Nucleus accumbens (tissue), 56 donors: ENCODE measurements at places on chromosomes 3 and 15.

DNA sequence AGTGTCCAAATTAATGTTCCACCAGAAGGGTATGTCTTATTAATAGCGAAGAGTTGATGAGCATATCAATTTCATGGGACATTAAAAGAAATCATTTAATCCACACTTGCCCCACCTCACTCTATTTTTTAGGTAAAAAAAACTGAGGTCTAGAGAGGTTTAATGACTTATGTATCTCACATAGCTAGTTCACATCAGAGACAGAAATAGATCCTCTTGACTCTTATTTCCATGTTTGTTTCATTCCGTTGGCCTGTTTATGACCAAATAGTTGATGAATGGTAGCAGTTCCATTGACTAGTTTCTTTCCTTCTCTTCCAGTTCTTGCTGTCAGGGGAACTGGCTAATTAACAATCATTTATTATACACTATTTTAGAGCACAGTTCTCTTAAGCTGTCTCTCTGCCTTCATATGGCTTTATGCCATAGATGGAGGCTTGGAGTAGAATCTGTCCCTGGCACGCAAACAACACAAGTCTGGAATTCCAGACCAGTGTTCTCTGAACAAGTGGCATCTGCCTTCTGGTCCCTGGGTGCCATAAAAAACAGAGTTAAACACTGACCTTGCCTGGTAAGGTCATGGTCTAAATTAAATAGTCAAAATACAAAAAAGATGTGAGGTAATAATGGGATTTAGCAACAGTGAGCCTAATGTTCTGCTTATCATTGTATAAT, 220.0 kb upstream of the CGNL1 start:
- no peak for DNase-seq

DNA sequence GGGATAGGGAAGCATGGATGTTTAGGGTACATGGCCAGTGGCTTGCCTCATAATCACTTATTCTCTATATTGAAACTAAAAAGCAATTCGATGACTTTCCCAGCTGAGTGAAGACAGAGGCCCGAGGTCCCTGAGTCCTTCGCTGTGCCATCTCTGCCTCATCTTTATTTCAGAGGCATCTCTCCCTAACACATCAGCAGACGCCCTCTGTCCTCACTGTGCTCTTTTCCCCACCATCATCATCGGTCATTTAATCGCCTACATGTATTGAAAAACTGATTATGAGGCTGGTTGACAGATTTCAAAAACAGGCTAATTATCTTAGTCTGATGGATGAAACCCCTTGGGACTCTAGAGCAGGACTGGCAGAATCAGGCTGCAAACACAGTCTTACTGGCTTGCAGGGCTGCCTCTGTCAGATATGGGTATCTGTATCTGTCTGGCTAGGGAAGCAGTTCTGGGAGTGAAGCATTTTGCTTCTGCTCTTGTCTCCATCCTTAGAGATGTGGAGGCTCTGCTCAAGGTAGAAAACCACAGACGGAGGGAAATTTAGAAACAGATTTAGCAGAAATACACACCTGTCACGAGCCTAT, 291.0 kb upstream of the CHRM5 start:
- no peak for DNase-seq

- DNase-seq = peak; percentile 28
These were observed 8.6 kb upstream of the SRP14 start for GRCh38 chr15:40047415-40048210.

- DNase-seq = no peak
These were observed 156.2 kb downstream of the CLSTN2 start for GRCh38 chr3:140091143-140091542.

GRCh38 chr3:5160940-5161858, 26.3 kb upstream of the EDEM1 start:
- no peak for DNase-seq

GRCh38 chr3:110343945-110344344, 727.7 kb upstream of the NECTIN3 start:
- DNase-seq = no peak

GRCh38 chr15:31352911-31353811, 26.5 kb downstream of the KLF13 start:
- peak; percentile 68 for DNase-seq

GRCh38 chr3:140848666-140849065, 93.0 kb upstream of the SLC25A36 start:
- DNase-seq = no peak

- peak; percentile 72 for DNase-seq
These were observed 130.0 kb upstream of the TJP1 start for GRCh38 chr15:29952225-29952624.

GRCh38 chr3:132596816-132597433, at the start of gene ACKR4:
TSS of gene ACKR4 (plus strand) at chr3:132597270. CDS start at chr3:132600398, 3,128 bp downstream.
- DNase-seq = no peak

- DNase-seq = no peak
These were observed 190.8 kb downstream of the ZNF621 start for GRCh38 chr3:40715551-40715950.

DNA sequence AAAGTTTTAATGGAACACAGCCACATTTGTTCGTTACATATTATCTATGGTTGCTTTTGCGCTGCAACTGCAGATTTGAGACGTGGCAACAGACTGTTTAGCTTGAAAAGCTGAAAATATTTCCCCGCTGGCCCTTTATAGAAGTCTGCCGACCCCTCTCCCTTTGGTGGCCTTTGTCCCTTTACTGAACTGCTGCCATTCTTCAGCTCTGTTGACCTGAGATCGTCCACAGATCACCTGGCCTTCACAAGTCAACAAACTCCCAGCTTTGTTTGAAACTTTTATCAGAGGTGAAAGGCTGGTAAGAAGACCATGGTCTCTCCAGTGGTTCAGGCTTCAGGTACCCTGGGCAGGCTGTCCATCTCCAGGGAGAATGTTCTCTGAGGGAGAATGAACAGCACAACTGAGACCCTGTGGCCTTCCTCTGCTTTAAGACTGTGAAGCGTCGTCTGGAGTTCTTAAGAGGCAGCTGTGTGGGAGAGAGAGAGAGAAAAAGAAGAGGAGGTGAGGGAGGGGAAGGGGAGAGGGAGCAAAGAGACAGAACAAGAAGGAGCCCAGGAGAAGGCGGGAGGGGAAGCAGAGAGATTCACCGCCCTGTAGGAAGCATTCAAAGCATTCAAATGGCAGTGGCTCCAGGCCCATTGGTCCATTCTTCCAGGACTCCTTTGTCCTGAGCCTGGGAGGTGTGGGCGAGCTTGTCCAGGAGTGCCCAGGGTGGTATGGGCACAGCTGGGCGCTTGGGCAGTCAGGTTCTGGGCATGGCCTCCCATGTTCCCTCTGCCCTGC, 53.7 kb upstream of the INSYN1 start:
- DNase-seq = no peak

GRCh38 chr15:37218351-37218916, 118.1 kb upstream of the MEIS2 start:
- no peak for DNase-seq

GRCh38 chr15:29693225-29693624, 129.0 kb downstream of the TJP1 start:
- DNase-seq = no peak

- DNase-seq = no peak
These were observed 25.6 kb downstream of the APBA2 start for GRCh38 chr15:28911310-28911931.

GRCh38 chr3:46656778-46657556, 36.5 kb downstream of the ALS2CL start:
- no peak for DNase-seq

GRCh38 chr3:42228796-42229195, 37.2 kb downstream of the CCK start:
- no peak for DNase-seq

DNA sequence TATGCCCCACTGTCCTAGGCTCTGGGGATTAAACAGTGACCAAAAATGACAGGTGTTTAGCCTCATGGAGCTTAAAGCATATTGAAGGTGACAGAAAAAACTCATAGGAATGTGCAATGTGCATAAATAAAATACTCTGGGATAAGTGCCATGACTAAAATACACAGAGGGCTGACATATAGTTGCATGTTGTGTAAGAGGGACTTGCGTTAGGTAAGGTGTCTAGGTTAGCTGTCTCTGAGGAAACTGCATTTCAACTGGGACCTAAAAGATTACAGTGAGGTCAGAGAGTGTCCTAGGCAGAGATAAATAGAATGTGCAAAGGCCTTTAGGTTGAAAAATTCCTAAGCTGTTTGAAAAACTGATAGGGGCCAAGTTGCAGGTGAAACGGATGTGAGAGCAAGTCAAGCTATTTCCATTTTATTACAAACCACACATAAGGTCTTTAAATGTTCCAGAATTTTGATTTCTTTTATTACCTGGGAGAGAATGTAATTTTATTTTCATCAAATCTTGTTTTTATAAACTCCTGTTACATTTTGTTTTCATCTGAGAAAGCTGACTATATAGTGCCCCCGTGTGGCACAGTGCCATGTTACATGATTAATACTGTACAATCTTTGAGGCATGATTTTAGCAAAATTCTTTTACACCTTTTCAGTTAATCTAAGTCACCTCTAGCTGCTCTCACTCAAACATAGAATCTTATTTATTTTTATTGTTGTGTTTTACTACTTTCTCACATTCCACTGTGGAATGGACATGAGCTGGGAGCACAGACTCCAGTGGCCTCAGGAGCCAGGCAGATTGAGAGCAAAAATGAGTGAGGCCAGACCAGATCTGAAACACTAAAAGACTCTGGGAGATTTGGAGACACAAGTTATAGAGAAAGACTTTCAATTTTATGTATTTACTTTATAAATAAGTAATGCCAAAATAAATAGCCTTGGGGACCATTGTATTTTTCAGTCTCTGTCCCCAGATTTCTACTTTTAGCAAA, 259.6 kb upstream of the ZNF717 start:
- DNase-seq = no peak

DNA sequence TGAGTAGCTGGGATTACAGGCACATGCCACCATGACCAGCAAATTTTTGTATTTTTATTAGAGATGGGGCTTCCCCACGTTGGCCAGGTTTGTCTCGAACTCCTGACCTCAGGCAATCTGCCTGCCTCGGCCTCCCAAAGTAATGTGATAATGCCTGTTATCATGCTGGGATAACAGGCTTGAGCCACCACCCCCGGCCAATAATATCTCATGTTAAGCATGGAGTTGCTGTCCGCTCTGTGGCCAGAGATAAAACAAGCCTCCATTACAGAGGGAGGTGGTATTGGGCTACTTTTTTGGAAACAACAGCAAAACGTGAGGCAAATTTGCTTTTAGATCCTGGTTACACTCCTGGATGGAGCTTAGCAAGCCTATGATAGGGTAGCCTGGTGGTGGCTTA, 32.9 kb upstream of the ALG1L2 start:
- no peak for DNase-seq

DNA sequence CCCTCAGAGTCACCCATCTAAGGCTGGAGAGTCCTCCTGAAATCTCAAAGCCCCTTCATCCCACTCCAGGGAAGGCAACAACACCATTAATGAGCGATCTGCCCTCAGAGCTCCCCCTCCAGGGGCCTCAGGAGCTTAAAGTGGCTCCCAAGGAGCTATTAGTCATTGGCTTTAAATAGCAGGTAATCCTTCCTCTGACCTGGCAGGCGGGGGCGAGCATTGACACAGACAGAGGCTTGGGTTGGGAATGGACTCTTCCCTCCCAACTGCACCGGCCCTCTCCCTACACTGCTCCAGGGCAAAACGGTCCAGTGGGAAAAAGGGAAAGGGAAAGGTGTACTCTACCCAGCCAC, 1.4 kb downstream of the MFGE8 start:
- DNase-seq = no peak

- DNase-seq = no peak
These were observed 9.8 kb downstream of the DZIP1L start for GRCh38 chr3:138105598-138105997.

DNA sequence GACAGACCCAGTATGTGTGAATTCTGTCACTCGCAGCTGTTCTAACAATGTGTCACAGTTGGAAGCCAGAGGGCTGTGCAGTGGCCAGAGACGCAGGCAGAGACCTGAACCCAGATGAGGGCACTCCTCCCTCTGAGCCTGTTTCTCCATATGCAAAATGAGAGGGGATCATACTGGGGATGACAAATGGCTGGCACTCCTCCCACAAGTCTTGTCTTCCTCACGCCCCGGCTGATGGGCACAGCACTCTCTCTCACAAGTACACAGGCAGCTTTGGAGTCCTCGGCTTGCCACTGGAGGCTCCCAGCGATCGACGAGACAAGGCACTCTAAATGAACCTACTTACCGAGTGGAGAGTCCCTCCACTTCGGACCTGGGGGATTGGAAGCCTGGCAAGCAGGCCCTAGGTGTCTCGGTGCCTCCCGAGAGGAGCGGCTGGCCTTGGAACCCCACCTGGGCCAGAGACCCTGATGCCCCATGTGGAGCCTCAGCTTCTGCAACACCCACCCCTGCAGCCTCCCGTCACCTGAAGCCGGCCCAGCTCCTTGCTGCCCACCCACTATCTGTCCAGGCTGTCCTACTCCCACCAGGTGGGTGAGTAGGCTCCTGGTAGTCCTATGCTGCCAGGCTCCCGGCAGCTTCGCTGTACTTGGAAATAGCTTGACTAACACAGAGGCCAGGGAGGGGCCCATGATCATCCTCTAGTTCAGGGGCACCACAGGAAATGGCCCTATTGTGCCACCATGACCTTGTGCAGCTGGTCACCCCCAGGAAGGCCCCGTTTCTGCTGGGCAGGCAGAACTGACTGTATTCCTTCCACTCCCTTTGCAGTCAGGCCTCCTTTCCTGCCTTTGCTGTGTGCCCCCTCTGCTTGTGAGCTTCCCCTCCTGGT, 65.0 kb upstream of the IQSEC1 start:
- no peak for DNase-seq

- DNase-seq = no peak
These were observed 108.3 kb downstream of the VPS13C start for GRCh38 chr15:61951949-61952348.

DNA sequence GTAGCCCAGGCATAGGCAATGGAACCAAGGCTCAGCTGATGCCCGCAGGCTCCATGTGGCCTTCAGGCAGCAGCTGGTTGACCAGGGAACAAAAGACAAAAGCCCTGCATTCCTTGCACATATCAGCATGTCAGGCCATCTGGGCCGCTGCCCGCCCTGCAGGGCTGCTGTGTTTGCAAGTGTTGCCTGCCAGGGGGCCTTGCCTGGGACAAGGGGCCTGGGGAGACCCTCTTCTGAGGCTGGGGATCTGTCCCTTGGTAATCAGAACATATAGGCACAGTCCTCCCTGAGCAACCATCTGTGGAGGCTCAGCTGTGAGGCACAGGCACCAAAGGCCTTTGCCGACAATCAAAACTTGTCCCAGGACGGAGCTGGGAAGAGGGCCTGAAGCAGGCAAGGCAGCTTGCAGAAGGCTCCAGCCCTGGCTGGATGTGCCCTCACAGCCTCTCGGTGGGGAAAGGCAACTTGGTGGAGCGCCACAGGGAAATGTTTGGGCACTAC, 138.2 kb downstream of the TPRA1 start:
- no peak for DNase-seq

- no peak for DNase-seq
These were observed 171.7 kb upstream of the TLE3 start for GRCh38 chr15:70269311-70269911.

DNA sequence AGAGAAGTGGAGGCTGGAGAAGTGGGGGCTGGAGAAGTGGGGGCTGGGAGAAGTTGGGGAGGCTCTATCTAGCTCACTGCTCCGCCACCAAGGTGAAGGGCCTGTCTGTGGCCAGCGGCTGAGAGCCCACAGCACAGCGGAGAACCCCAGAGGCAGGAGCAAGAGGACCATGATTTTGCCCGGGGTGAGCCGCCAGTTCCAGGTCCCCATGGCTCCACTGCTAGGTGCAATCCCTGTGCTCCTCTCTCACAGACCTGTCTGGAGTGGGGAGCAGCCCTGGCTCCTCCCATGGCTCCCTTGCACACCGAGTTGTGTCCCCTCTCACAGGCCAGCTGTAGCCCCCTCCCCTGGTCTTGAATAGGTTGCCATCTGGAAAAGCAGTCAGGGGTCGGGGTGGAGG, 4.7 kb upstream of the NRROS start:
- DNase-seq = no peak

GRCh38 chr3:14210843-14211594, 32.4 kb downstream of the LSM3 start:
- DNase-seq = no peak
